Ovary (tissue), 10 donors: ENCODE measurements at places on chromosomes 11 and 22. TPM values are rescaled to one million over a fixed set of nuclear protein-coding genes. Genes with fewer than 3 reads are reported as not detected.

DNA sequence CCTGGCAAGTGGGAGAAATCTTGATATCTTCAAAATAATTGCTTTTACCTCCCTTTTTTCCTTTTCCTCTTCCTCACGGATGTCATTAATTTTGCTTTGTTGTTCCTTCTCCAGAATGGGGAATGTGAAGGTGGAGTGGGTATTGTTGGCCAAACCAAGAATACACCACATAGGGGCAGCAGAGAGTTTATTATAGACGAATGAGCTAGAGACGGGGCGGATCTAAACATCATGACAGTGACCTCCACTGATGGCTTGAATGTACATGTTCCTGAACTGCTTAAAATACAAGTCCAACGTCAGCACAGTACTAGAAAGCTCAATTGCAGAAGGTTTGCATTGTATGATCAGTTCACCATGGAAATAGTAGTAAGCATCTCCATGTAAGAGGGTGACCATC is 122.3 kb upstream of the SNX19 start:
- DNase-seq: no peak

GRCh38 chr22:35834061-35834460 is 116.4 kb downstream of the APOL5 start:
- no peak for DNase-seq

Gene FERMT3
- 5.9 TPM for total RNA-seq

GRCh38 chr11:1559111-1559951 is 12.7 kb downstream of the DUSP8 start:
- DNase-seq: peak; percentile 55

DNA sequence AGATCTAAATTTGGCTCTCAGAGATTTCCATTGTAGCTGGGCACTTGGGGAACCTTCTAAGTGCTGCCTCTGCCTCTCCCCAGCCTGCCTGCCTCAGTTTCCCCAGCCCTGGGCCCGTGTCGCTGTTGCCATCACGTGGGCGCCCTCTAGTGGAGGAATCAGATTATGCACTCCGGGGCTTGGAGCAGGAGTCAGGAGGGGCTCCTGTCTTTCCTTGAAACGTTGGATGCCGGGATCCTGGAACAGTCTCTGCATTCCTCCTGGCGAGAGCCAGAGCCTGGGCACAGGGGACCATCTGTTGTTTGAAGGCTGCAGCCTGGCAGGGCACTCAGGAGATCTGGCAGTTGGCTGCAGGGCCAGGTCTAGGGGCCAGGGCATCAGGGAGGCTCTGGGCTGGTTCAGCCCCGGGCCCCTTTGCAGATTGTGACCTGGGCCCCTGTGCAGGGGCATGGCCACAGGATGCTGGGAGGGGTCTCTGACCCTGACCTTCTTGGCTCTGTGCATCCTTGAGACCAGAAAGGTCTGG is 71.6 kb downstream of the LRP5 start:
- peak; percentile 79 for DNase-seq

DNA sequence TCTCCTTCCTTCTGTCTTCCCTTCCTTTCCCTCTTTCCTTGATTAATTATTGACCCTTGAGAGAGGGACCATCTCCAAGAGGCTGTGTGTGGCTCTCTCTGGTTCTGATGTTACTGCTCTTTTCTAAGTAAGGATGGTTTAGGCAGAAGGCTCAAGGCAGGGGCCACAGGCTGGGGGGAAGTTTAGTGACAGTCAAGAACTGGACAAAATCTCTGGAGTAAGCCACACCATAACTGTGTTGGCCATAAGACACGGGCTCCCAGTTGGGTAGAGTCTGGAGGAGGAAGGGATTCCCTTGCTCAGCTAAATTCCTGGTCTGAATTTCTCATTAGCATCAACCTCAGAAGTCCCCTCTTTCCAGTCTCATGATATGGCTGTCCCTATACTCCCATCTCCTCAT is 74.7 kb downstream of the BUD13 start:
- no peak for DNase-seq

GRCh38 chr11:6219359-6219758 is 14.0 kb downstream of the C11orf42 start:
- DNase-seq: no peak

- no peak for DNase-seq
These were observed 6.9 kb downstream of the UBE4A start for GRCh38 chr11:118366287-118366686.

GRCh38 chr11:34075178-34075820 is 23.8 kb downstream of the CAPRIN1 start:
- no peak for DNase-seq

DNA sequence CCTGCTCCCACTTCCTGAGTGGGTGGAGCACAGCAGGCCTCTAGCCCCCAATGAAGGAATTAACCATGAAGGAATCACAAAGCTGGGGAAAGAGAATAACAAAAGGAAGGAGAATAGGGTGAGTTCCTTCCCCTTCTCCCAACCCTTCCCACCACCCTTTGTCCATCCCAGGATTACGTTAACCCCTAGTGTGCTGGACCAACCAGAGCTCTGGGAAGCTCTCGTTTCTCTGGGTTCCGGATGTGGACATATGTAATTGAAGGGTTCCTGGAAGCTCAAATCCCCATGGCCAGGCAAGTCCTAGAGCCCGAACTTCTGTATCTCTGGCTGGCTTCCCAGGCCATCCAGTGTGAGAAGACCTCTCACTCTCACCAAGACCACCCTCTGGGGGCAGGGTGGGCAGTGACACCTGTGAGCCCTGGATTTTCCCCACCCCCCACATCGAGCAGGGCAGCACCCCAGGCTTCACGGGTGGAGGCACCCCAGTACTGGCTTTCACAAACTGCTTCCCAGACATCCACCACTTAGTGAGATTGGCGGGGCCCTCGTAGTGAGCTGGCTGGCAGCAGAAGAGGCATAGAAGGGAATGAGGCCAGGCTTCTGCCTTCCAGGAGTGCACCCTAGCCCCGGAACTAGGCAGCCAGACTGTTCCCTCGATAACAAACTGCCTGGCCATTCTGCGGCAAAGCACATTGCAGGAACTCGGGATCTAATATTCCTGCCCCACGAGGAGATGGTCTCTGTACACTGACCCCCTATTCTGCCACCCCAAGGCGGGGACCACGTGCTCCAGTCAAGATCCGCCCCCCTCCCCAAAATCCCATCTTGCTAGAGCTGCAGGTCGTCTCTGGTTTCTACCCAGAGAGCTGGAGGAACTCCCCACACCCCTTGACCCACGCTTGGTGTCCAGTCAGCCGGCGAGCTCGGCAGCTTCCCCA is 2.1 kb downstream of the NECTIN1 start:
- no peak for DNase-seq

- no peak for DNase-seq
These were observed 954 bp upstream of the MN1 start for GRCh38 chr22:27802346-27803073.

DNA sequence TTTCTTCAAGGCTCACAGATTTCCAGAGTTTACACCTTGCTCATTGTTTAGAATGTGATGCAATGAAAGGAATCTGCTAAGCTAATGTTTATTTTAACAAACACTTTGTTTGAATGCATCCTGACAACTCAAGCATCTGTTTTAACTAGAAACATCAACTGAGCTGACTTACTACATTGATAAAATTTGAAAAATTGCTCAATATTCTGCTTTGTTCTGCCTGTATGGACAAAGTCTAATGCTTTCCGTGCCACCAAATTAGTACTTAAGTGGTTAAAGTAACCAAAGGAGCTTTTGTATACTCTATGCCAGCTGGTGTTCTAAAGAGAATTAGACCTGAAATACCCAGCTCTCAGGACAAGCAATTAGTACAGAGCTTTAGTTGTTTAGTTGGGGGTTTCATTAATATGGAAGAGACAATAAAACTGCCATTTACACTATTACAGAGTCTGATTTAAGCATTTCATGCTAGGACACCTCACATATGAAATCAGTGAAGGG is 105.2 kb downstream of the MAML2 start:
- no peak for DNase-seq

Gene RASSF10
- total RNA-seq: 0.97 TPM
